ENCODE measurements at places on chromosomes 12 and 14. TPM values are rescaled to one million over a fixed set of nuclear protein-coding genes. Genes with fewer than 3 reads are reported as not detected.

NELL2 gene
- 54.2 TPM for total RNA-seq

ZNF740 gene
- 35.6 TPM for total RNA-seq

COCH gene
- 30.0 TPM for total RNA-seq

HOXC6 gene
- total RNA-seq: not detected

TMPRSS12 gene
- not detected for total RNA-seq

CLEC14A gene
- 0.13 TPM for total RNA-seq

NPFF gene
- total RNA-seq: 0.80 TPM

MANSC4 gene
- not detected for total RNA-seq

PTPRB gene
- total RNA-seq: 1.1 TPM

CLMN gene
- total RNA-seq: 8.2 TPM

GALNT6 gene
- total RNA-seq: 10.7 TPM

CCDC38 gene
- not detected for total RNA-seq

AKAP5 gene
- 3.5 TPM for total RNA-seq

SIX1 gene
- 0.46 TPM for total RNA-seq

NAV3 gene
- total RNA-seq: 5.0 TPM

CHURC1 gene
- total RNA-seq: 55.6 TPM

IQSEC3 gene
- 3.6 TPM for total RNA-seq

ARHGAP9 gene
- total RNA-seq: 2.3 TPM

PRORP gene
- total RNA-seq: 44.8 TPM

L2HGDH gene
- total RNA-seq: 29.7 TPM

AMN gene
- total RNA-seq: 0.99 TPM

CD4 gene
- 3.2 TPM for total RNA-seq

DCN gene
- total RNA-seq: not detected

HOTAIR gene
- not detected for total RNA-seq
